Retinal pigment epithelial cell (primary cell): ENCODE measurements at places on chromosomes 3 and 15.

GRCh38 chr3:39128951-39129350, 21.5 kb downstream of the TTC21A start:
- no peak for DNase-seq

DNA sequence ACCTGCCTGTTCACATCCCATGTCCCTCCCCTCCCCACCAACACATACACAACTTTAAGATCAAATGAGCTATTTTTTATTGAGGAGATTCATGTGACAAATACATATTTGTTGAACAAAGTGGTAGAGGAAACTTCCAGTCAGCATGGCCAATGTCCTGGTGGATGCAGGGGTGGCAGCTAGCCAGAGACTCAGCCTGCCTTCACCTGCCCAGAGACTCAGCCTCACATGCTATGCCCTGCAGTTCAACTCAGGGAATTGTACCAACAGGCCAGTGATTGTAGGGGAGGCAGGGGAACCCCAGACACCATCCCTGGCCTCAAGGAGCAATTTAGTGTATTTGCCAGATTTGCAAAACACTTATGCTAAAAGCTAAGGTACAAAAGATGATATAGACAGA, 136.6 kb downstream of the OPA1 start:
- DNase-seq: no peak

GRCh38 chr3:105860641-105861040, 8.2 kb downstream of the CBLB start:
- DNase-seq: no peak

DNA sequence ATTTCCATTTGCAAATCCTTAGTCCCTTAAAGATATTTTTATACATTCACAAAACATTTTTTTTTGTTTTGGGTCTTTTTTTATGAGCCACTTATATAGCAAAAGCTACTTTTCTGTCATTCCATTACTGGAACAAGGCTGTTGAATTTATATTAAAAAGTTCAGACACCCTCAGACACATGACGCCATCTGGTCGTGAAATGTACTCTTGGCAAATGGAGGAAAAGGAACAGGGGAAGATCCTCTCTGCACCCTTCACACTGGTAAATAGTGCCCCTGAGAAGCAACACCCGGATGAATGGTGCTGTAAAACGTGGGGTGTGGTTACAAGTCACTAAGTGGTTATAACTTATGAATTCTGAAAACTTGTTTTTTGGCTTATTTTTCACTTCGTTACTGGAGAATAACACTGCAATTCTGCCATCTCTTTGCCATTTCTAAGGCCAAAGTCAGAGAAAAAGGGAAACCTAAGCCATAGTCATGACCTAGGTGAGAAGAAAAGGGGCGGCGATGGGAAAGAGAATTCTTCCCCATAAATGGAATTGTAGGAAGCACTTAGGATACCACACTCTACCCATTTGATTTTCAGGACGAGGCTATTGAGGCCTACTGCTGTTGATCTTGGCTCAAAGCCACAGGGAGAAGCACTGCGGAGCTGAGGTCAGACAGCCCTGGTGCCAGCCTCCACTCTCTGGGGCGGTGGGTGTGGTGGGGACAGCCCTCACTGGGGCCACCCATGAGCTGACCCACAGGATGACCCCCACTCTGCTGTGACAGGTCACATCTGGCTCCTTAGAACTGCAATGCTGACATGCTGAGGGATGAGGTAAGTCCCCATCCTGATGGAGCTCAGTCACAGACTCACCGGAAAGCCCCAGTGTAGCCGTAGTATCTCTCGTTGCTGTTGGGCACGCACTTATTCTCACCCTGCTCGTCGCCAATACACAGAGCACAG, 21.9 kb downstream of the LTF start:
- DNase-seq: no peak

DNA sequence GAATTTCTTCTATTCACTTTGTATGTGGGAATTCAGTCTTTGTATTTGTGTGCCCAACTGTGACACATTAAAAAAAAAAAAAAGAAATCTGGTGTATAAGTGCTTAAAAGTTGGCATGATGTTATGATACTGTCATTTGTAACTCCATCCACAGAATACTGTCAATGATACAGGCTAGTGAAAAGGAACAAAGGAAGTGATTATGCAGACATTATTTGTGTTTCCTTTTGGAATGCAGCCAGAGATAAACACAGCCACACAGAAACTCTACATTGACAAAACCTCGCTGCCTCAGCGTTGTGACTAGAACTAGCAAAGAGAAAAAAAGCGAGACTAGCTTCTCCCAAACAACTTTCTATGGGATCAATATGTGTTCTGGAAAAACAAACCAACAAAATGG, 519.2 kb upstream of the AGTR1 start:
- no peak for DNase-seq

DNA sequence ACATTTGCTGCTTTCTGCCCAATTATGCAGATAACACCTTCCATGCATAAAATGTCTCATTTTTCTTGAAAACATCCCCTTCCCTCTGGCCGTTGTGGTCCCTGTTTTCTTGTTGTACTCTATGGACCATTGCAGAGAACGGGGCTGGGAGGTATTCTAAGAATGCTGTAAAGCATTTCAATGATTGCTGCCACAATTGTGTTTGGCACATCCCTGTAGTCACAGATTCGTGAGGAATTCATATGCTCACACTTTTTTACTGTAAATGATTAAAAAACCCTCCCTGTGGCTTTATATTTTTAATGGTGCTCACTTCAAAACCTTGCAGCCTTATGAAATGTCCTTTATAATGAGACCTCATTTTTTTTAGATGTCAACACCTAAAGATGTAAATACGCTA, 207.2 kb upstream of the GBE1 start:
- DNase-seq: peak; percentile 26
